ENCODE measurements at places on chromosomes 2 and 18.

DNA sequence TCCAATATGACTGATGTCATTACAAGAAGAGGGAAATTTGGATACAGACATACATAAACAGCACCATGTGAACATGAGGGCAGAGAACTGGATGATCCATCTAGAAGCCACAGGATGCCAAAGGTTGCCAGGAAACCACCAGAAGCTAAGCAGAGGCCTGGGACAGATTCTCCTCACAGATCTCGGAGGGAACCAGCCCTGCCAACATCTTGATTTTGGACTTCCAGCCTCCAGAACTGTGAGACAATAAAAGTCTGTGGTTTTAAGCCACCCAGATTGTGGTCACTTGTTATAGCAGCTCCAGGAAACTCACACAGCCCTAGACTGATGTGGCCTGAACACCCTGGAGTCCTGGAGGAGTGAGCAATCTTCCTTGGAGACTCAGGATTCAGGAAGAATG is 351.6 kb downstream of the EIPR1 start:
- DNase-seq: no peak

DNA sequence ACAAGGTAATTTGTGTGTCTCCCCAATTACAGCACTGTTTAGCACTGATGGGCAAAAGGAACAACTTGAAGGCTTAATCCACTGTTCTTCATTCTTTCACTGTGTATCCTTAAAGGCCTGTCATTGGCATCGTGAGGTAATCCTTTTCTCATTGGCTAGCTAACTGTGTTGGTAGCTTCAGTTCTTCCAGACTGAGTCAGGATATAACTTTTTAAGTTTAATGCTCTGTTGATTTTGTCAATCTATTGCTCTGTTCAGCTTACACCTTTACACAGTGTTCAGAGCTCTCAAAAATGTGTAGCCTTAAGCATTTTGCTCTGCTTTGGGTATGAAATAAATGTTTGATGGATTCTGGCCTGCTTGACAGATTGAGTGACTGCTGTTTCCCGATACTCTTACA is 148.2 kb downstream of the KIAA1328 start:
- DNase-seq: no peak

- no peak for DNase-seq
Observed at GRCh38 chr18:31736630-31737029, 24.1 kb downstream of the SLC25A52 start.

- no peak for DNase-seq
Observed at GRCh38 chr2:217949447-217949846, 53.3 kb downstream of the TNS1 start.

DNA sequence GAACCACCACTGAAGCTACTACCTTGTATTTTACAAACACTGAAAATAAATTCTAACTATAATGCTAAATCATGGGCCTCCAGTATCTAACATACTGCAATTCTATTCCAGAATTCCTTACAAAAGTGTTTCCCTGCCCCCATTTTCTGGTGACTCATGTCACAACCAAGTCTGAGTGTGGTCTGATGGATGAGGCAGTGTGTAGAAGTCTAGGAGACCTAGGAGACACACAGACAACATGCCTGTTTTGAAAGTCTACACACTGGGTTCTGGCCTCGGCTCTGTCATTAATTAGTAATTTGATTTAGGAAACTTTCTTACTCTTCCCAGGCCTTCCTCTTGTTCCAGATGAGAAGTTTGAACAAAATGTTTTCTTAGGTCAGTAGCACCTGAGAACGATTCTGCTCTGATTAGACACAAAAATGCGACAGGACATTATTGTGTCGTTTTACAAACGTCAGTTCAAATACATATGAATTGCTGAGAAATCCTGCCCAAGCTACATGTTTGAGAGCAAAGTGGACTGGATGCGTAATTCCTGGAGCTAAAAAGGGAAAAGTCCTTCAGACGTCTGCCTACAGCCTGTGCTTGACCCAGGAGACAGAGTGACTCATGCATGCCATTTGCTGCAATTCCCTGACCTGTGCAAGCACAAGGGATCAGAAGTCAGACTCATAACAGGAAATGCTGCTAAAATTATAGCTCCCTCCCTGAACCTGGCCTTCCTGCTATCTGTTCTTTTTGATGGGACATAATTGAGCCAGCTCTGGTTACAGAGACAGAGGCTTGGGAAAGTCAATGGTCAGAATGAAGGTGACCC is 494.4 kb downstream of the SOX11 start:
- DNase-seq: no peak
